ENCODE measurements at places on chromosomes 5 and 9.

- no peak for DNase-seq
Observed at GRCh38 chr9:99732715-99733114, 89.0 kb upstream of the NR4A3 start.

GRCh38 chr5:178388386-178389025 lies 155.9 kb upstream of the PHYKPL start:
- DNase-seq, result no peak

DNA sequence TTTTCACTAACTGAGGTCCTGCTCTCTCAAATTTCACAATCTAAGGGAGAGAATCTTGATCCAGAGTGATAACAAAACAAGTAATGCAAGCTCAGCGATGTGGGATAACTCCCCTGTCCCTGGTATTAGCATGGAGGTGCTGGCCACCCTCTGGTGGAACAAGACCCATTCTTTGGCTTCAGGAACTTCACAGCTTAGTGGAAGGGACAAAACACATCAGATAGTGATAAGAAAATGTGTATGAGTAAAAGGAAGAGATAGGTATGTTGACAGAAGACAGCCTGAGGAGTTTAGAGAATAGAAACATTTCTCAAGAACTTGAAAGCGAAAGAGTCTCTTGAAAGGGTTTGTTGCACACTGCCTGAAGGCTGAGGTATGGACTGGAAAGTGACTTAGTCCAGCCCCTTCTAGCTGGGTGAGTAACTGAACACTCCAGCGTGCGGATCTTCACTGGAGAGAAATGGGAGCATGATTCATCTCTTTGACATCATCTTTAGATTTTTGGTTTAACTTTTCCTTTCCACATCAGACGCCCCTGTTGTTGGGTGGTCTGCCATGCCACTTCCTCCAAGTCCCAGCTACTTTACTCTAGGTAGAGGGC lies 25.4 kb upstream of the ZSWIM6 start:
- no peak for DNase-seq

DNA sequence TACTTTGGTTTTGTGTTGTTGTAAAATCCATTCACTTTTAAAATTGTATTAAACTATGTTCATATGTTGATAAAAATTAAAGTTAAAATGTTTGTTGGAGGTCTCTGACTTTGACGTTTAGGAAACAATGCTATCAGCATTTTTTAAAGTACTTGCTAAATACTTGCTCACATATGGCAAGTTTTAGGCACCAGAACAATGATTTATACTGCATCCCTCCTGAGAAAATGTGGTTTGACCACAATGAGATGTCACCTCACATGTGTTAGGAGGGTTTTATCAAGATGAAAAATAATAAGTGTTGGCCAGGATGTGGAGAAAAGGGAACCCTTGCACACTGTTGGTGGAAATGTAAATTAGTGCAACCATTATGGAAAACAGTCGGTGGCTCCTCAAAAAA lies 180.8 kb downstream of the HSD17B3 start:
- no peak for DNase-seq

- no peak for DNase-seq
Observed at GRCh38 chr9:123686829-123687192, 243.1 kb downstream of the DENND1A start.

- DNase-seq, result no peak
Observed at GRCh38 chr5:103345461-103345860, 86.9 kb downstream of the MACIR start.

DNA sequence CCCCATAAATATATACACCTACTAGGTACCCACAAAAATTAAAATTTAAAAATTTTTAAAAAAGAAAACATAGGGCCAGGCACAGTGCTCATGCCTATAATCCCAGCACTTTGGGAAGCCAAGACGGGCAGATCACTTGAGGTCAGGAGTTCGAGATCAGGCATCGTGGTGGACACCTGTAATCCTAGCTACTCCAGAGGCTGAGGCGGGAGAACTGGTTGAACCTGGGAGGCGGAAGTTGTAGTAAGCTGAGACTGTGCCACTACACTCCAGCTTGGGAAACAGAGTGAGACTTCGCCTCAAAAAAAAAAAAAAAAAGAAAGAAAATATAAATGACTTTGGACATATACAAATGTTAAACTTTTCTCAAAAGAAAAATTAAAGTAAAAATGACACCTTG lies 33.3 kb upstream of the RNF38 start:
- no peak for DNase-seq

GRCh38 chr9:134728021-134728795 lies 86.6 kb downstream of the COL5A1 start:
- no peak for DNase-seq

DNA sequence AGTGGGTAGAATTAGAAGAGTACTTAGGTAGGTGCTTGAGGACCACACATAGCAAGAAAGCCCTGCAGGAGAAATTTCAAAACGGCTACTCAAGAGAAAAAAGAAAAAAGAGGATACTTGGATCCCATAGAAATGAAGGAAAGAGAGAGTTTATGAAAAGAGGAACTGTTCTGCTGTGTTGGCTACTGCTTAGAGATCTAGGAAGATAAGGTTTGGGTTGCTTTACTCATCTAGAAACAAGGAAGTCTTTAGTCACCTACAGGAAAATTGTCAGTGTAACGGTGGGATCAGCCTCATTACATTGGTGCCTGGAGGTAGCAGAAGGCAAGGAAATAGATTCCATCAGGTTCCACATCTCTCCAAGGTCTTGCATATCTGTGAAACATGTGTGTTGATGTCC lies 14.8 kb upstream of the C5orf46 start:
- DNase-seq, result no peak

DNA sequence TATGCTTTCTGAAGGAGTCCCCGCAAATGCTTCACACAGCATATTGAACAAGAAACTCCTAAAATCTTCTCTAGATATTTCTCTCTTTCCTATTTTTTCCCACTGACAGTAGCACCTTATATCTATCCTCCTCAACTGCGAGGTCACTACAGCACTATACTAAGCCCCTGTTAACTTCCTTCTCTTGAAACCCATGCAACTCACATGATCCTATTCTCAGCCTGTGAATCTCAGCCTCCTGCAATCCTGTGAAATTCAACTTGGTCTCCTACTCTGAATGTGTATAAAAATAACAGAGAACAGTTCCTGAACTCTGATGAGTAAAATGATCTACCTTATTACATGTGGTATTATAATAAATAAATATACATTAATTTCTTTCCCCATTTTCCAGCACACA lies 6.1 kb upstream of the PLGRKT start:
- DNase-seq, result no peak

- DNase-seq, result no peak
Observed at GRCh38 chr5:11984196-11984595, 80.0 kb upstream of the CTNND2 start.

DNA sequence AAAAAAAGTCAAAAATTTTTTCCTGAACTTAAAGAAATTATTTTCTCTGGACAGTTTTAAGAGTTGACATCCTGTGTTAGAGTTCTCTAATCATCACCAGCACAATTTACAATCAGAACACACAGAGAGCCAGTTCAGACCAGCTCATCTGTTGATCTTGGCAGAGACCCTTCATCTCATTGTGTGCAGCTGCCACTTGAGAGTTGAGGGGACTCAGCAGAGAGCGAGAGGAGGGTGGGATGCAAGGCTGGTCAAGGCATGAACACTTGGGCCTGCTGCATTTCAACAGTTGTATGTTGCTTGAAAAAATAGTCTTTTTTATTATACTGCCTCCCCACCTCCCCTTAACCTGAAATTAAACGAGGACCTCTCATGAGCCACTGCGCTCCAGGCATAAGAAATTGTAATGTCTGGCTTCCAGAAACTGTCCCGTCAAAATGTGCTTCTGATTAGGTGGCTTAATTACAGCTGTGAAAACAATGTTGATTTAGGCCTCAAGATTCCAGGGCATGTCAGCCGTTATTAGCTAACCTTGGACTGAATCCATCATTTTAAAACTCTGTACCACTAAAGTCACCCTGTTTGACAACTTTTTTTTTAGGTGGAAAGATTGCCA lies 383.6 kb downstream of the CCDC171 start:
- no peak for DNase-seq

GRCh38 chr9:115461280-115461679 lies 343.3 kb upstream of the TNC start:
- DNase-seq, result no peak

- no peak for DNase-seq
Observed at GRCh38 chr5:105751908-105752307, 1918.8 kb downstream of the EFNA5 start.

GRCh38 chr9:25537808-25538207 lies 140.4 kb downstream of the TUSC1 start:
- DNase-seq, result no peak

DNA sequence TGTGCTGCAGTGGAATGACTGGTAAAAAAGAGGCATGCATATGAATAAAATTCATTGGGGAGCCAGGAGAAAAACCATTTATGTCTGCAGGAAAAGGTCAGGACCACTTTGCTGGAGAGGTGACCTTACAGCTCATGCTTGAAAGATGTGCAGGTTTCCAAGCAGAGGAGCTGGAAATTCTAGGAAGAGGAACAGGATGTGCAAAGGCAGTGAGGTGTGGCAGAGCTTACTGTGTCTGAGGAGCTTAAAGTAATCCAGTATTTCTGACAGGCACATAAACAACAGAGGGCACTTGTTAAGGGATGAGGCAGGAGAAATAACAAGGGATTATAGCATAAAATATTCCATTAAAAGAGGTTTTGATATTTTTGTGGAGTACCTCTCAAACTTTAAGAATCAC lies 203.2 kb downstream of the CD180 start:
- no peak for DNase-seq

- no peak for DNase-seq
Observed at GRCh38 chr9:105950894-105951293, 256.6 kb downstream of the TMEM38B start.

DNA sequence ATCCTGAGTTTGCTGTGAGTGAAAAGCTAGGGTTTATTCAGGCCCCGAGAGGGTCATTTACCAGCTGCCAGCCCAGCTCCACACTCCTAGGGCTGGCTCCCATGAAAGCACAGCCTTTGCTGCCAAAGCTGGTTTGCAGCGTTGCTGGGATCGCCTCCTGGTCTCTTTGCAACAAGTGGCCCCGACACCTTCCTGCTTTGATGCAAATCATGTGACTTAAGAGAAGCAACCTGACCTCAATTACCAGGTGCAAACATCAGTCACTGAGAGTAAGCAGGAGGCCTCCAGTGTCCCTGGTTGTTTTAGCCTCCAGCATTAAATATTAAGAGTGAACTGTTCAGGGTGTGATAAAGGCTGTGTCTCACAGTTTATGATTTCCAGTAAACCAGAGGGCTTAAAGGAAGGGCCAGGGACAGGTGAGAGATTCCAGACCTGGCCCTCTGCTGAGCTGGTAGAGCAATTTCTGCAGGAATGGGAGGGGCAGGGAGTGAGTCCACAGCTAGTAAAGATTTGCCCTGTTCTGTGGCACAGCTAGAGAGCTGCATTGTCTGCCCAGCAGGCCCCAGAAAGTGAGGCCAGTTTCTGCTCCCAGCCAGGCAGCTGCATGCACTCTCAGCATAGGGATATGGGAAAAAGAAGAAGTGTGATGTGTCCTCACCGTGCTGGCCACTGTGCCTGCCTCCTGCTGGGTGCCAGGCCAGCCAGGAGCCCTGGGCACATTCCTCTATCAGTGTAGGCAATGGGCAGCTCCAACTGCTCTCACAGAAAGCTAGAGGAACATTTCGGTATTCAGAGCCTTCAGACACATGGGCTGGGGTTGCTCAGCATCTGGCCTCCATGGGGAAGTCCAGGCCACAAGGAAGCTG lies 58.0 kb downstream of the SLC22A5 start:
- peak; percentile 39 for DNase-seq

DNA sequence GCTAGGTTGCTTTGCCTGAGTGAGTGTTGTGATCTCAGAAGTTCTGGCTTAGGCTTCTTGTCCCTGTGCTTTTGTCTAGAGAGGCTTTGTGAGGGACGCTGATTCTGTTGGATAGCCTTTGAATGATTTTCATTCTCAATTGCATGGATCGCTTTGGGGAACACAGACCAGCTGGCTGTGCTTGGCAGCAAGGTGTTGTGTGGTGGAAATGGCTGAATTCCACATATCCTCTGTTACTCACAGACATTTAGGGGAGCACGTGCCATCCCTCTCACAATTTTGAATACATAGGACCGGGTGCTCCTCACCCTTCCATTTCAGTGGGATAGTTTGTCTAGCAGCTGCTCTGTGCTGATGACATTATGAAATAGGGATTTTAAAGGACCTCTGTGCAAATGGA lies 76.2 kb downstream of the IQGAP2 start:
- no peak for DNase-seq

DNA sequence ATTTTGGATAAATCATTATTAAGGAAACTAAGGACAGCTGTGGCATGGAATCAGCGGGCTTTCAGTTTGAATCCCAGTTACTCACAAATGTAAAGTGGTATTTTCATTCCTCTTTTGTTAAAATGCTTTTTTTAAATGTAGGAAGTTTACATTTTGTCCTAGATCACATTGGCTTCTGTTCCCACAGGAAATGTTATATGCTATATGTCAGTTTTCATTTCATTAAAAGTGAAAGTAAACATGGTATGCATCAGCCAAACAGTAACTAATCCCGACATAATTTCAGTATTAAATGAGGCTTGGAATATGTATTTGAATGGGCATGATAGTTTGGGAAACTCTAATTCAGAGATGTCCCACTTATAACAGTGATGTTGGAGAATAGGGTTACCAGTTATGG lies 18.6 kb upstream of the SMIM15 start:
- no peak for DNase-seq

GRCh38 chr5:135891268-135891667 lies 4.4 kb downstream of the IL9 start:
- DNase-seq, result no peak

- no peak for DNase-seq
Observed at GRCh38 chr5:73420666-73421065, 27.9 kb downstream of the FOXD1 start.

DNA sequence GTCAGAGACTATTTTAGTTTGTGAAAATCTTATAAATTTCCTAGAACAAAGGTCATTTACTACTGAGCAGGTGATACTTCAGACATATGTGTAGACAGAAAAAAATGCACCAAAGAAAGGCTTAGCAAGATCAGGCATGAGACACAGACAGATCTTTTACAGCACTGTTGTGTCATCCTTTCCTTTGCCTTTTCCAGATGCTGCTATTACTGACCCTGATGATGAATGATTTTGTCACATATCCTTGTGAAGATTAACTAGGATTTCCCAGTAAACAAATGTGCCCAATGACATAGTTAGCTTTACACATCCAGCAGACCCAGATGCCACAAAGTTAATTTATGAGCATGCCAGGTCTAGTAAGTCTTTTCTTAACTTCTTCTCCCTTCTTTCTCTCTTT lies 68.2 kb downstream of the DMRTA1 start:
- no peak for DNase-seq

All from stimulated activated CD4-positive, alpha-beta T cell treated with anti-CD3 and anti-CD28 coated beads, Interleukin-4, amount 100 ng/mL, for 1 hour (primary cell).